ENCODE measurements at places on chromosomes 3 and 15. TPM values are rescaled to one million over a fixed set of nuclear protein-coding genes. Genes with fewer than 3 reads are reported as not detected.
A peak's percentile ranks its signal among the peaks of the same experiment; 100 is the strongest.

DNA sequence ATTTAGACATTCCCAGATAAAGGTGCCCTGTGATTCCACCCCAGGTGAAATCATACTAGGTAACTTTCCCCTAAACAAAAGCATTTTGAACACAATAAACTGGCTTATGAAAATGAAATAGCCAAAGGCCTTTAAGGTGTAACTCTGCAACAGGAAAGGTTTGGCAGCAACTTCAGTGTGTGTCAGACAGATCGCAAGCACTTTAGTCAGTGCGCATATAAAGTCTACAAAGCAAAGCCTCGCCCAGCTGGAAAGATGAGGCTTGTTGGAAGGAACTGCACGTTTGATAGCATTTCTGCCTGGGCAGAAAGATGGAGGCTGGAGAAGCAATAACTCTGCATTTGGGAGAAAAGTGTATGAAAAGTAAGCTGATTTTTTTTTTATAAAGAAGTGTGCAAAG is 57.9 kb downstream of the PRICKLE2 start:
- no peaks in the 10 kb centered on the region for H3K27me3 ChIP-seq
- DNase-seq, result peak; percentile 42
- H3K4me3 ChIP-seq, result no peak overlapping the region
- H3K4me1 ChIP-seq, result no peaks in the 10 kb centered on the region

- no peaks in the 10 kb centered on the region for H3K27me3 ChIP-seq
- H3K36me3 ChIP-seq, result no peaks in the 10 kb centered on the region
- no peak overlapping the region for H3K4me3 ChIP-seq
- no peak for DNase-seq
Observed at GRCh38 chr3:17820275-17820674, 77.8 kb upstream of the TBC1D5 start.

DNA sequence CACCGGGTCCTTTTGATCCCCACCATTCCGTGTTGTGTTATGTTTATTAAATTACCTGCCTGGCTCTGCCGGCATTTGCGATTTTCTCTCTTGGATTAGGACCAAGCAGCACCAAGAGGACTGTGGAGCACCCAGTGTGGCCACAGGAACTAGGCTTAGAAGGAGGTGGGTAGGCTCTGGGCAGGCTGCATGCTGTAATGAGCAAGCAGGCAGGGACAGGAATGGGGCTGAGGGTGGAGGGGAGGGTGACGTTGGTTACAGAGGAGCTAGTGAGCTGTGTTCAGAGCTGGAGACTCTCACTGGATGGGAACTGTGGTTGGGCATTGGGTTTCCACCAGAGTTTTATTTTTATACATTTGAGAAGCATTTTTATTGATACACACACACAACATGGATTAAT is 7.9 kb upstream of the SCN5A start:
- H3K27ac ChIP-seq, result no peak overlapping the region
- no peaks in the 10 kb centered on the region for H3K36me3 ChIP-seq
- no peaks in the 10 kb centered on the region for H3K27me3 ChIP-seq
- H3K4me1 ChIP-seq, result no peaks in the 10 kb centered on the region
- no peak overlapping the region for H3K4me3 ChIP-seq

- peak overlapping the region; percentile 66 for H3K27ac ChIP-seq
- no peaks in the 10 kb centered on the region for H3K4me1 ChIP-seq
- H3K4me3 ChIP-seq, result peak overlapping the region; percentile 36
- peak; percentile 19 for DNase-seq
Observed at GRCh38 chr15:96329403-96329981, 1.0 kb upstream of the NR2F2 start.

DNA sequence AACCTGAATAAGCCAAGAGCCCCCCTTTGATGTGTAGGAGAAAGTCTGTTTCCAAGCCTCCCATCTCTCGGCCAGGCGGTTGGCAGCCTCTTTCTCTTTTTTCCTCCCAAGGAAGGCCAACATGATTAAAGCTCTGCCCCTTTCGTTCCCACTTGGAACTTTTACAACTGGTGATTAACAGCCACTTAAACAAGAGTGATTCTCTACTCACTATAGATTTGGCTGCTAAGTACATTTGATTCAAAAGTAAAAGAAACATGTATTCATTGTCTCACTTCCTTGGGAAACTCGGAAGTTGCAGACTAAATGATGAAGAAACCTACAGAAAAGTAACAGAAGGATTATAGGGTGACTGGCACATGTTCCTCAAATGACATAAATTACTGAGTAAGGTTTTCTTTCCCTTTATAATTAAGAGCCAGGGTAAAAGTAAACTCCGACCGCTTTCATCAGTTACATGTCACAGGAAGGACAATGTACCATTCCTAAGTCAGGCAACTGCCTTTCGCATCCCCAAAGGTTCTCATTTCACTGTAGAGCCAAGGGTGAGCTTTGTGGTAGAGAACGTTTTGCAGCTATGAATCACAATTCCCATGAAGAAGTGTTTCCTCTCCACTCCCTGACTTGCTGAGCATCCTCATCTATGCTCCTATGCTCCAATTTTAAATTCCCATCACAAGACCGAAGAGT is 72.7 kb downstream of the MB21D2 start:
- DNase-seq, result no peak
- no peaks in the 10 kb centered on the region for H3K36me3 ChIP-seq
- no peaks in the 10 kb centered on the region for H3K4me1 ChIP-seq
- no peaks in the 10 kb centered on the region for H3K27me3 ChIP-seq

Gene GOLGA8T
- total RNA-seq, result not detected

Gene C2CD4B
- total RNA-seq, result 2.6 TPM

Gene UTS2B
- total RNA-seq, result 0.69 TPM
